ENCODE measurements at places on chromosomes 3 and 15.

GRCh38 chr15:60525341-60526039, 46.5 kb upstream of the ICE2 start:
- DNase-seq = no peak

DNA sequence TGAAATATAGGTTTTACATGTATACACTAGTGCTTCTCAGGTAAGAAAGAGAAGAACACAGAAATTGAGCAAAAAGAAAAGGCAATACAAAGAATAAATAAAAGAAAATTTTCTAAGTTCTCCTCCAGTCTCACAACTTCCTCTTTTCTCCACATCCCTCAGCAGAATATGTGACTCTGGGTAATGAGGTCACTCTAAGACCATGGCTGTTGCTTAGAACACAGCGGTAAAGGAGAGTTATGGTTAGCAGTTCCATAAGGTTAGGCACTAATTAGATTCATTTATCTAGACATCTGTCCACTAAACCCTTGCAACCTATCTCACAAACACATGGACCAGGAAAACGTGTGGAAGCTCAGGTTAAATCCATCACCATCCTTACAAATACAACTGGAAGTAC, 47.9 kb downstream of the IGSF11 start:
- no peak for DNase-seq

DNA sequence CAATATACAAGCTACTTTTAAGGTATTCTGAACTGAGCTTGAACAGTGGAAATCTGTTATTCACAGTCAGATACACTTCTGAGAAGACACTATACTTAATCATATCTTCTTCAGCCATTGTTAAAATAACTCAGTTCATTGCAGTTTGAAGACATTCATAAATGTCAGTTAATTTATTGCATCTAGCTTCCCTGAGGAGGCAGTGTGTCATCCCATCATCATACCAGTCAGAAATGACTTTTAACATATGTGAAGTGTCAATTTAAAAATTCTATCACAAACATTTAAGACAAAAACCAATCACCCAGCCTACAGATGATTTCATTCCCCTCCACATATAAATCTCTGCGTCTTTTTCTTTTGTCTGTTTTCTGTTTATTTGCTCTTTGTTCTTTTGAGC, 7.5 kb downstream of the TMEM207 start:
- DNase-seq = no peak

- DNase-seq = no peak
Measured at GRCh38 chr3:37902674-37903073, 41.0 kb downstream of the CTDSPL start.

- no peak for DNase-seq
Measured at GRCh38 chr15:88654430-88655102, 15.8 kb downstream of the ISG20 start.

DNA sequence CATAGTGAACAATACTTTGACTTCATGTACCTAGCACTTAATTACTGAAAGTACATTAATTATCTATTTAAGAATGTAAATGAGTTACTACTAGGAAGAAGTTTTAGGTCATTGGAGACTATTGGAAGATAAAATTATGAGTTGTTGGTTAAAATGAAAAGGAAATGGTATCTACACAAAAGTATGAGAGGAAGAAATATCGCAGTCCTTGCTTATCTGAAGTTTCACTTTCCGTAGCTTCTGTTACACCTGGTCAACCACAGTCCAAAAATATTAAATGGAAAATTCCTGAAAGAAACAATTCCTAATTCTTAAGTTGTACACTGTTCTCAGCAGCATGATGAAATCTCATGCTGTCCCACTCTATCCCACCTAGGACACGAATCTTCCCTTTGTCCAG, 57.8 kb downstream of the HACD2 start:
- DNase-seq = no peak

- DNase-seq = no peak
Measured at GRCh38 chr3:100972301-100972844, 20.8 kb downstream of the ABI3BP start.

GRCh38 chr3:63519426-63519825, 133.0 kb upstream of the SNTN start:
- no peak for DNase-seq

DNA sequence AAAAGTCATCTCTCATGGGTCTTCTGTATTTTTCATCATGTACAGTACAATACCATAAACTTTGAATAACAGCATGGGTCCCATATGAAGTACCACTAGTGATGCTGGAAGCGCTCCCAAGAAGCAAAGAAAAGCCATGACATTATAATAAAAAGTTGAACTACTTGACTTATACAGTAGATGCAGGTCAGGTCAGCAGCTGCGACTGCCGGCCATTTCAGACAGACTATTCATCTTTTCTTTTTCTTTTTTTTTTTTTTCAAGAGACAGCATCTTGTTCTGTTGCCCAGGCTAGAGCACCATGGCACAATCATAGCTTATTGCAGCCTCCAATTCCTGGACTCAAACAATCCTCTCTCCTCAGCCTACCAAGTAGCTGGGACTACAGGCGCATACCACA, 10.2 kb downstream of the RAF1 start:
- DNase-seq = no peak

- no peak for DNase-seq
Measured at GRCh38 chr15:74983725-74984231, 11.6 kb upstream of the SCAMP5 start.

All from stimulated activated CD4-positive, alpha-beta T cell treated with anti-CD3 and anti-CD28 coated beads, Interleukin-15, amount 100 ng/mL, for 1 hour (primary cell).